ENCODE measurements at places on chromosomes 6 and 20.

DNA sequence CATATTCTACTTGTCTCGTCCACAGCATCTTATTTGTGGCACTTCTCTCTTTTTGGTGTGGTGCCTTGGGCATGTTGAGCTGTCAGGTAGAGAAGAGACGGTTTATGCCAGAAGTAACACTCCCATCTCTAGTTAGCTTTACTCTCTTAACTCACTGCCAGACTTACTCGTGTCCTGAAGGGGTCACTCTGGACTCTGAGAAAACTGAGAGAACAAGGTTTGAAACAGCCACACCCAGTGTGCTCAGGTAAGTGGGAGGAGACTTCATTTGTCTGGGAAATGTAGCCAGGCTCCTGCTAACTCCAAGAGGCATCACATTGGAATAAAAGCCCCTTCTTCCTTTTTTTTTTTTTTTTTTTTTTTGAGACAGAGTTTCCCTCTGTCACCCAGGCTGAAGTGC is 360.8 kb downstream of the QKI start:
- DNase-seq, result no peak

GRCh38 chr20:32366380-32366779 is 8.2 kb downstream of the ASXL1 start:
- no peak for DNase-seq

GRCh38 chr20:49631856-49632418 is 64.0 kb upstream of the PTGIS start:
- DNase-seq, result no peak

GRCh38 chr6:165417278-165417865 is 108.0 kb upstream of the C6orf118 start:
- no peak for DNase-seq

DNA sequence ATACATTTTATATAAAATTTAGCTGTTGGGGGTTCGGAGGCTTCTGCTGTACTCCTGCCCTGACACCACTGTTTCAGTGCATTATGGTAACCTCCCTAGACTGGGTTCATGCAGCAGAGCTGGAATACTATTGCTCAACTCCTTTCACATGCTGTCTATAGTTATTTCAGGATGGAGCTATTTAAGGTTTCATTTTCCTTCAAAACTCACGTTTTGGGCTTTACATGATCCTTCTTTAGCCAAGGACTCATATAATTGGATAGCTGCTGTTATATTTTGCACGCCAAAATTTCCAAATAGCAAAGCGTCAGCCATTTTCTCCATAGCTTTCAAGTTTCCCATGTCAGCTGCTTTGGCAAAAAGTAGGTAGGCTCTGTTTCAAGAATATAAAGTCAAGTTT is 76.8 kb downstream of the SEL1L2 start:
- no peak for DNase-seq

DNA sequence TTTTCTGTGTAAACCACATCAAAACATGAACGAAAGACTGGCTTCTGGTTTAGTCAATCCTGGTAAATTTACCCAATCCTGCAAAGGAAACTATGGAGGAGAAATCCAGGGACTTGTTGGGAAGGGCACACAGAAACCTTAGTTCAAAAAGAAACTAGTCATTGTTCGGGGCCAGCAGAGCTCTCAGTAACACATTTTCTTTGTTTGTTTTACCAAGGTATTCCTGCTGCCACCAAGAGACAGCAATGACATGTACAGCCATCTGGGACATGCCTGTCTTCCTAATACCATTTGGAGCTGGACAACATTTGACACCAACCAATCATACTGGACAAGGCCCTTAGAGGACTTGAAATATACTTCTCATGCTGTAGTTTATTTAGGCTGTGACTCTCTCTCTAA is 8.3 kb downstream of the OARD1 start:
- no peak for DNase-seq

DNA sequence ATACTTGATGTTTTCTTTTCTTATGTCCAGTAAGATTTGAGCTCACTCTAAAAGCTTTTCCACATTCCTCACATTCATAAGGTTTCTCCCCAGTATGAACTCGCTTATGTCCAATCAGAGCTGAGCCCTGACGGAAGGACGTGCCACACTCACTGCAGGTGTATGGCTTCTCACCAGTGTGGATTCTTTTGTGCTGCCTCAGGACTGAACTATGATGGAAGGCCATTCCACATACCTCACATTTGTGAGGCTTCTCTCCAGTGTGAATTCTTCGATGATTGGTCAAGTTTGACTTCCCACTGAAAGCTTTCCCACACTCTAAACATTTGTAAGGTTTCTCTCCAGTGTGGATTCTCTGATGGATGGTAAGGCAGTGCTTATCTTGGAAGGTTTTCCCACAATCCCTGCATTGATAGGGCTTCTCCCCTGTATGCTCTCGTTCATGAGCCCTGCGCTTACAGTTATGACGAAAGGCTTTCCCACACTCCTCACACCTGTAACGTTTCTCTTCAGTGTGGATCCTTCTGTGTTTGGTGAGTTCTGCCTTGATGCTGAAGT is 9.9 kb downstream of the ZNF311 start:
- no peak for DNase-seq

DNA sequence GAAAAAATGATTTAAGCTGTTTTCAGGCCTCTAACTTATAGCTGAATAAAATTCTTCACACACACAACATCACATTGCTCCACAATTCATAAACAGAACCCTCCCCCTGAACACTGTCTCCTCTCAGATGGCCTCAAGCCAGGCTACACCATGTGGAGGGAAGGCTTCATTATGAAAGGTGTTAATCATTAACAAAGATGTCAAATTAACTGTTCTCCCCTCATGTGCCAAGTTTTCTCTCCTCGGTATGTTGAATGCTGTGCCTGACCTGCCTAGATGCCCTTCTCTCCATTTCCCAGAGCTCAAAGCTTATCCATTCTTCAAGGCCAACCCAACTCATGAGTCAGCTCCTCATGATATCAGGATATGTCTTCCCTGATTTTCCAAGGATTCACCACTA is 210.4 kb downstream of the GMDS start:
- no peak for DNase-seq

DNA sequence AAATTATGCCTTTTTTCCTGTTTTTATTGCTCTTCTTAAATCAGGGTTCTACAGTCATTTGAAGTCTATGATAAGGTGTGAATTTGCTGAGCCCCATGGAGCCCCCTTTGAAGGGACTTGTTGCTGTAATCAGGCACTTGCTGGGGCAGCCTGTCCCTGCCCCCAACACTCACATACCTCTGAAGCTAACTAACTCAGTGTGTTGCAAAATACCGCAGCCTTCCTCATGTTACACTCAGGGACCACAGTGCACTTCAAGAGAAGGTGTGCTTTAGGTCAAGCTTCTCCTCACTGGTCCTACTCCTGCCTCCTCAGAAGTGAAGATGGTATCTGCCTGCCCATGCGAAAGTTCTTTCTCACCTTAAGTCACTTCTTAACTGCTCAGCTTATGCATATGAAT is 66.1 kb upstream of the GLP1R start:
- no peak for DNase-seq

DNA sequence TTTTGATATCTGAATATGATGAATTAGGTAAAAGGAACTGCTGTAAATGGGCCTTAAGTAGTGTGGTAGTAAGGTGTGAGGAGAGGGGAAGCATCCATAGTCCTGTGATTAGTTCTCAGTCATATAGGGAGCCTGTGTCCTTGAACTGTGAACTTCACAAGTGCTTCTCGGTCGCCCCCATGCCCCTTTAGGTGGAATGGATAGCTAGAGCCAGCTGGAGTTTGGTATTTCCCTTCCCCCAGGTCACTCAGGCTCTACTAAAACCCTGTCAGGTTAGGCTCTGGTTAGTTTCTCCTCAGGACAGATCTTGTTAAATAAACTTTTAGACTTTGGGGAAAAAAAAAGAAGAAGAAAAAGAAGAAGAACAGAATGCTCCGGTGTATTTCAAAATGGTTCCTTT is 82.0 kb downstream of the PPP1R14C start:
- DNase-seq, result no peak

GRCh38 chr20:22411627-22412450 is 172.5 kb downstream of the FOXA2 start:
- DNase-seq, result no peak

DNA sequence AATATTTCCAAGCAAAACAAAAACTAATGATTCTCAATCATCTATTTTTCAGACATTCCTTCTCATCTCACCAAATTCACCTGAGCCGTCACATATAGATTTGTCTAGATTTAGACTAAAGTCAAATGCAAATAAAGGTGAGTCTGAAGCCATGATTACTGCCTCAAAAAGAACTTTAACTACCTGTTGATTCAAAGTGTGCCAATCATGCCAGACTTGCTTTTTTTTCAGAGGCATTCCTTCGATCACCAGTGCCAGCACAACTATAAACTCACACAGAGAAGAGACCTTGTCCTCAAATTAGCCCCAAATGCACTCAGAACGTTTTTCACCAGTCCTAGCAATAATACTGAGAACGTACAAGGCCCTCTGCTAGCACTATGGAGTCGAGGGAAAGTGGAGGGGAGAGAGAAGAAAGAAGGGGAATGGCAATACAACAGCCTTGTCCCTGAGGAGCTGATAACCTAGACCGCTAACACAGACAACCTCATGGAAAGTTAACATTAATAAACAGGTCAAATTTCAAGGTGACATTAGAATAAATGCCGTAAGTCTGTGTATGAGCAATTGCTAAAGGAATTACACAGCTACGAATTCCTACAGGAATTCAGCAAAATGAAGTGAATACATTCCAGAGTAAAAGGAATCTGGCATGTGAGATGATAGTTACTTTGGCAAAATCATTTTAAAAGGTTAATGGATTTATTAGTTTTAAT is 60.9 kb downstream of the EPB41L2 start:
- no peak for DNase-seq

DNA sequence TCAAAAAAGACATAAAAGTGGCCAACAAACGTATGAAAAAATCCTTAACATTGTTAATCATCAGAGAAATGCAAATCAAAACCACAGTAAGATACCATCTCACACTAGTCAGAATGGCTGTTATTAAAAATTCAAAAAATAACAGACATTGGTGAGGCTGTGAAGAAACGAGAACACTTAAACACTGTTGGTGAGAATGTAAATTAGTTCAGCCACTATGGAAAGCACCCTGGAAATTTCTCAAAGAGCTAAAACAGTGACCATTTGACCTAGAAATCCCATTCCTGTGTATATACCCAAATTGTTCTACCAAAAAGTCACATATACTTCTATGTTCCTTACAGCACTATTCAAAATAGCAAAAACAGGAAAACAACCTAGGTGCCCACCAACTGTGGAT is 24.9 kb upstream of the NT5E start:
- no peak for DNase-seq
